ENCODE measurements at places on chromosomes 7 and 10.

GRCh38 chr10:118447478-118448270 is 105.5 kb upstream of the FAM204A start:
- DNase-seq = no peak

- DNase-seq = no peak
These were observed at the start of gene CRTAC1 for GRCh38 chr10:98030093-98030821. Gene CRTAC1, minus strand, starts transcription at chr10:98030621. Its CDS starts 149 bp downstream, at chr10:98030472.

GRCh38 chr7:47574482-47575329 is 7.2 kb downstream of the TNS3 start:
- DNase-seq = no peak

DNA sequence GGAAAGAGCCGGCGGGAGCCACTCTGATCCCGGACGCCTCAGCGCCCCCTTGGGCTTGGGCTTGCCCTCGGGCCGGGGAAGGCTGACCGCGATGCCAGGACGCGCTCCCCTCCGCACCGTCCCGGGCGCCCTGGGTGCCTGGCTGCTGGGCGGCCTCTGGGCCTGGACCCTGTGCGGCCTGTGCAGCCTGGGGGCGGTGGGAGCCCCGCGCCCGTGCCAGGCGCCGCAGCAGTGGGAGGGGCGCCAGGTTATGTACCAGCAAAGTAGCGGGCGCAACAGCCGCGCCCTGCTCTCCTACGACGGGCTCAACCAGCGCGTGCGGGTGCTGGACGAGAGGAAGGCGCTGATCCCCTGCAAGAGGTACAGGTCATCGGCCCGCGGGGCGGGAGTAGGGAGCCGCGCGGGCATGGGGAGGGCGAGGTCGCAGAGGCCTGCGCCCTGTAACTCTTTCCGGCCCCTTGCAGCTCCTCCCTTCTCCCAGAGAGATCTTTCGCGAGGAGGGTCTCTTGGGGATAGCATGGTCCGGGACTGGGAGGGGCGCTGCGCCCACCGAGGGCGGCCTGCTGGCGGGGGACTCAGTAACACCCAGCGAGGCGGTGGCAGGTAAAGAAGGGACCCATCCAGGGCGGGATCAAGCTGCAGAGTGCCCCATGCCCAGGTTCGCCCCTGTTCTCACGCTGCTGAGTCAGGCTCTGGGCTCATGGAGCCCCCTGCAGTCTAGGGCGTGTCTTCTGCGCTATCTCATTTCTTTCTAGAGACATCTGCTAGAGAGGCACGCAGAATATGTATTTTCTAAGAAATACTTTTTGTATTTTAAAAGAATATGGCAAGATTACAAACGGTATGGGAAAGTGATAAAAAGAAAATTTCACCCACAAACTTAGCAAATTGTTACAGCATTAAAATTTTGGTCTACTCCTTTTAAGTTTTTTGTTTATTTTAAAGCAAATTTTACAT is 687 bp downstream of the EPDR1 start:
- no peak for DNase-seq

DNA sequence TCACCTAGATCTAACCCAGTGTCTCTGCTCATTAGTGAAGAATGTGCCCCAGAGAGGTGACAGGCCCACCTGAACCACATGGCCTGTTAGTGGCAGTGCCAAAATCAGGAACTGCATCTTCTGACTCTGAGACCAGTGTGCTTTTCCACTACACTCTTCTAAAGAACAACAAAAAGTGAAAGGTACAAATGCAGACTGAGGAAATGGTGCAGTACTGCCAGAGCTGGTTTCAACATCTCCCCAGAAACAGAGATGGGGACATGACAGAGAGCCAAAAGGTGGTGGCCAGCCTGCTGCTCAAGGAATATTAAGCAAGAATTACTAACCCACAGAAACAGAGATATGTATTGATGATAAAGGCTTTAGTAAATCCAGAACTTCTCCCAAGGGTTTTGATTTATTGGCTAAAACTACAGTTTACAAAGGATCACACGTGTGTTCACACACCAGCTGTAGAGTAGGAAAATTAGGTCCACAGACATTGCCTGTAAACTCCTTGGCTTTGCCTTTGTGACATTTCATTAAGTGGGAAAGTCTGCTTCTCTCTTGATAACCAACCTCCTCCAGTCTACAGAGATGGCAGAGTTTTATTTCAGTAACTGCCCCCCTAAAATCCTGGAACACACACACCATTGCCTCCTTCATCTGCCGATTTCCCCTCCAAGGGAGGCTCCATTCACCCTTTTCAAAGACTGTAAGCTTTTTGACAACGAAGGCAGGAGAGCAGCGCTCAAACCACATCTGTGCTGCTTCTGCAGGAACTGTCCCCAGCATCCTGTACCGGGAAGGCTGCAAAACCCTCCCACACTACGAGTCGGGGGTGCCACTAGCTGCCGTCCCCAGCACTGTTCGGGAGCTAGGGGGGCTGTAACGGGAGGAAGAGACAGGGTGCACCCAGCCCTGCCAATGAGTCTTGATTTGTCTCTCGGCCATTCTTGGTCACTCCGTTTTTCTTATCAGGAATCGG is 29.8 kb downstream of the GSDME start:
- DNase-seq = no peak

DNA sequence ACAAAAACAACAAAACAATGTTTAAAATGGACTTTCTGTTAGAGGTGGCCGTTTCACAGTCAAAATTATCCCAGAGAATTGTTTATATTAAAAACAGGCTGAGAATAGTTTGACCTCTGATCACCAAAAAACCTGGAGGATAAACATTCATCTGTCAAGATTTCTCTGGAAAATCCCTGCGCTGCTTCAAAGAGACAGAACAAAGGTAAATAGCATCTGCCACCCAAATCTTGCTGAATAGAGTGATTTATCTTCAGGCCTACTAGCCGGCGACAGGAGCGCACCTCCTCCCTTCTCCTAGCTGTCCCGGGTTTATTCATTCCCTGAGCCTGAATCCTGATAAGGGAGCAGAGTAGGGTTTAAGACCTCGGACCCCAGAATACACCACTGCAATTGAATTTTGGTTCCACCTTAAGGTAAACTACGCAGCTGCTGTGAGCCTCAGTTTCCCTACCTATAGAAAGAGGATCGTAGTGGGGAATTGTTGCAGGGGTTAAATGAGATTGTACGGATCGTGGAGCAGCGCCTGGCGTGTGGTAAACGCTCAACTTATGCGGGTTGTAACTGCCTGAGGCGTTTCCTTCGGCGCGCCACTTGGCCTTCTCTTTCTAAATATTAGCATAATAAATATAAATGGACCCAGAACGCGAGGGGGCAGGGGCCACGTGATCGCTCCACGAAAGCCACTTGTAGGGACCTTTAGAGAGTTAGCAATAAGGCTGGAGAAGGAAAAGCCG is 498 bp upstream of the ST7 start:
- no peak for DNase-seq

GRCh38 chr7:108347616-108348015 is 108.6 kb downstream of the NRCAM start:
- DNase-seq = no peak

All from AG04449 (cell line).